AG09309 (cell line): ENCODE measurements at places on chromosomes 13 and 19.

GRCh38 chr19:15843203-15843893 lies 27.9 kb upstream of the OR10H1 start:
- DNase-seq, result no peak

GRCh38 chr13:53124623-53125022 lies 96.0 kb downstream of the OLFM4 start:
- DNase-seq, result no peak

GRCh38 chr13:40682449-40683240 lies 16.2 kb upstream of the FOXO1 start:
- DNase-seq, result no peak

DNA sequence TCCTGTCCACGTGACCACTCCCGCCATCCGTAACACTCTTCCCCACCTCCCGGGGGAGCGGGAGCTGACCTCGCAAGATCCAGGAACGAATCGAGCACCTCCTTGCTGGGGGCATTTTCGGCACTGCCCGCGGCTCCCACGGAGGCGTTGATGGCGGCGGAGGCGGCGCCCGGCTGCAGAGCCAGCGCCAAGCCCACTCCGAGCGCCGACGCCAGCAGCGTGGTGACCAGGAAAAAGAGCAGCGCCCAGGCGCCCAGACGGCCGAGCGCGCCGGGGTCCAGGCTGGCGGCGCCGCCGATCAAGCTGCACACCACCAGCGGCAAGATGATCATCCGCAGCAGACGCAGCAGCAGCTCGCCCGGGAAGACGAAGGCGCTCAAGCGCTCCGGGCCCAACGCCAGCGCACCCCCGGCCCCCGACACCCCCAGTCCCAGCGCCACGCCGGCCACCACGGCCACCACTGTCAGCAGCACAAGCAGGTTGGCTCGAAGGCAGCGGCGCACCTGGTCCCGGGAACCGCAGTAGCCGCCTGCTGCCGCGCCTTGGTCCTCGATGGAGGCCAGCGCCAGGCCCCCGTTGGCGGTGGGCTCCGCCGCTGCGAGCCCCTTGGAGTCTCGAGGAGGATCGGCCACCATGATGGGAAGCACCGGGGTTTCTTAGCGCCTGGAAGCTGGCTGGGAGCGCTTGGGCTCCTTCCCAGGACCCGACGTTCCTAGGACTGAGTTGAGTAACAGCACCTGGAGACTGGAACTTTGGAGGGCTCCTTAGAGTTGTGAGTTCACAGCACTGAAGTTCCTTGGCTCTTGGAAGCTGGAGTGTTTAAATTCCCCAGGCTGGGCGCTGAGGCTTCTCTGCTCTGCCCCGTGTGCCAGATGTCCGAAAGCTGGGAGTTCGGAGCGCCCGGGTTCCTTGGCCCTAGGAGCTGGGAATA lies 798 bp downstream of the SLC1A5 start:
- no peak for DNase-seq

- DNase-seq, result no peak
Measured at GRCh38 chr19:15696654-15697194, 23.8 kb downstream of the CYP4F12 start.

- peak; percentile 17 for DNase-seq
Measured at GRCh38 chr19:46713781-46714443, 3.0 kb downstream of the PRKD2 start.

GRCh38 chr19:15595069-15595468 lies 19.9 kb upstream of the CYP4F8 start:
- DNase-seq, result no peak

DNA sequence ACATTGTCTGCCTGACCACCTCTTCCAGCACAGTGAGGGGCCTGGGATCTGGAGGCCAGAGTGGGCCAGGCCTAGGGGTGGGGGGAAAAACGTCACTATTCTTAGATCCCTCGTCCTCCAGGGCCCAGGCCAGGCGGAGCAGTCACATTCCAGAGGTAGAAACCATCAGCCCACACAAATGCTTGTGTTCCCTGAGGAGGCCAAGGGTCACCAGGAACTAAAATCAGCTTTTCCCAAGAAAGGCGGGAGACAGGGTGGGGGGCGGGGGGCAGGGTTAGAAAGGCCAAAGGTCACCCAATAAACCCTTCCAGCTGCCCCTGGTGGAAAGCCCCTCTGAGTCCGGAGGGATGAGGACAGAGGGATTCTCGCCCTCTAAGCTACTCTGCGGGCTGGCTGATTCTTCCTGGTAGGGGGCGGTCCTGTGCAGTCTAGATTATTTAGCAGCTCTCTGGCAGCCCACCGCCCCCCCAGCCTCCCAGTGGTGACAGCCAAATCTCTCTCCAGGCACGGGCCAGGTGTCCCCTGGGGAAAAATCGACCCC lies 23.5 kb upstream of the CCL25 start:
- DNase-seq, result no peak

GRCh38 chr19:4391701-4392483 lies 8.5 kb downstream of the SH3GL1 start:
- DNase-seq, result no peak

DNA sequence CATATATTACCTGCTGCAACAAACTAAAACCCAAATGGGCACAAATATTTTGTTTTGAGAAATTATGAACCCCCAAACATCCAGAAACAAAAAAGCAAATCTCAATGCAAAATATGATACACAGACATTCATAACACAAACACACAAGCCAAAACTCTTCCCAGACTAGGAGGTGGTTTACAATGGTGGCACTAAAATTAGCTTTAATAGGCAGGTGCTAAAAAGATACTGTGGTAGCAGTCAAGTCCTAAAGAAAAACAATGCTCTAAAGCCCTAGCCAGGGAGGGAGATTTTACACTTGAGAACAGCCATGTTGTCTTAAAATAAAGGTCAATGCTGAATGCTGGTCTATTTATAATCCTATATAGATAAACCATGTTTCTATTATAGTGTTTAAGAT lies 65.0 kb downstream of the DOCK9 start:
- DNase-seq, result no peak

DNA sequence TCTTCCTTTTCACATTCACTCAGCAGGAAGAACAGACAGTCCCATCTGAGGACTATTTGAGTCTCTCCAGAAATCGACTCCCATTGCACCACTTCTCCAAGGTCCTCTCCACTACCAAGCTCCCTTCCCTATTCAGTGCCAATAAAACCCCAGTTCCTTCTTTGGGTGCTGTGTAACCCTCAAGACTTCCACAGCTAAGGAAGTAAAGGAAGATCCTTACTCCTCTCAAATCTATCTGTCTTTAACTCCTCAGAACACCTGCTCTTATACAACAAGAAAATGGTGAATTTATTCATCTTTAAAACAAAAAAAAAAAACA lies 29.2 kb upstream of the TM9SF2 start:
- no peak for DNase-seq

DNA sequence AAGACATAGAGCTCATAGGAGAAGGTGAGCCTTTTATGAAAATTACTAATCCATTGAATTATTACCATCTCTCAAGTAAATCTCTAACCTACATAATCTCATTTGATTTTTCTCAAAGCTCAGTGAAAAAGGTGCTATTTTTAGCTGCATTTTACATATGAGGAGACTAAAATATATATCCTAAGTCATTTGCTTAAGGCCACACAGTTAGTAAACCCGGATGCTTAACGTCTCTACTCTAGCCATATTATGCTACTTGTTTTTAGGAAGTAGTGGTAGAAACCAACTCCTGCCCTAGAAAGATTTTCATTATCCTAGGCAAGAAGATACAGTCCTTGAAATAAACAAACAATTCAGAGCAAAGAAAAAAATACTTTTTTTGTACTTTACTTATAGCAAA lies 108.9 kb downstream of the RBM26 start:
- no peak for DNase-seq

GRCh38 chr19:33298146-33298911 lies 4.0 kb downstream of the CEBPA start:
- DNase-seq, result no peak

DNA sequence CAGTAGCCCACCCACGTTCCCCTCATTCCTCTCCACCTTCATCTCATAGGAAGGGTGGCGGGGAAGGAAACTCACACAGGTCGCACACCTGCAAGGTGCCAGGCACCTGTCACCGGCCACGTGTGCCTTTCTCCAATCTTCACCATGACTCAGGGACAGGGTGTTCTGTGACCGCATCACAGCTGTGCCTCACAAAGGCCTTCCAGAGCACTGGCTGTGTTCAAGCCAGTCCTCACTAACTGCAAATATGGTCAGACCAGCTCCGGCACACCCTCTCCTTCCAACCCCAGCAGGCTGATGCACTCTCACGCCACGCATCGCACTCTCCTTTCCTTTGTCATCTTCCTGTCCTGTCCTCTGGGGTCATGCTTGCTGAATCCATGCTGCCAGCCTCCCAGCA lies 415.9 kb downstream of the IRS2 start:
- DNase-seq, result no peak

DNA sequence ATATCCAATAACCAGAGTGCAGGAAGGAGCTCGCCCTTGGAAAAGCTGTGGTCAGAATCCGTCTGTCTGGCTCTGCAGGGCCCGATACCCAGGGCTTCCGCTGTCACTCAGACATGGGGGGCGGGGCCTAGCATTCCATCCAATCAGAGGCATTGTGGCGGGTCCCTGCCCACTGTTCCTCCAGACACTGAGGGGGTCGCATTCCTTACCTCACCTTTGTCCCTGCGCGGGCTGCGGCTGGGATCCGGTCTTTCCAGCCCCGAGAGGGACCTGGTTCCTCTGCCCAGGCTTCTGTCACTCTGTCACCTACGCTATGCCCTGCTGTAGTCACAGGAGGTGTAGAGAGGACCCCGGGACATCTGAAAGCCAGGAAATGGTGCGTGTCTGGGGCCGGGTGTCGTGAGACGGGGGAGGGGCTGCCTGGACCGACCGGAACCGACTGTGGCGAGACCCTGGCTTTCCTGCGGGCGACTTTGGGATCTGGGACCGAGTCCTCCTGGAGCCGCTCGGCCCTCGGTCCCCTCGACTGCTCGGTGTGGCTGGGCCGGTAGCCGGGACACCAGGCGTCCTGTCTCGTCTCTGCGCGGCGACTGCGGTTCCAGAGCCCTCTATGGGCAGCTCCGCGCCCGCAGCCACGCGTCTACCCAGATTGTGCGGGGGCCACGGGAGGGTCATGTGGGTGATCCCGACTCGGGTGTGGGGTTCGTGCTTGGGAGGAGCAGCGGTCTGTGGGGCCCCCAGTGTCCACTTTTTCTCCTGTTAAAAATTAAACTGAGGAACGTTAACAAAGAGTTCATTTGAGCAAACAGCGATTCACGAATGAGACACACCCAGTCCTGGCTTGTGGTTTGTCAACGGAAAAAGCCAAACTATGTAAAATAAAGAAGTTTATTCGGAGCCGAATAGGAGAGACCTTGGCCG lies at the start of gene ZNF69:
ZNF69 (plus strand) TSS at position 172 of the 921 bp plus-strand sequence; CDS start at position 314, 142 bp downstream.
- DNase-seq, result no peak

DNA sequence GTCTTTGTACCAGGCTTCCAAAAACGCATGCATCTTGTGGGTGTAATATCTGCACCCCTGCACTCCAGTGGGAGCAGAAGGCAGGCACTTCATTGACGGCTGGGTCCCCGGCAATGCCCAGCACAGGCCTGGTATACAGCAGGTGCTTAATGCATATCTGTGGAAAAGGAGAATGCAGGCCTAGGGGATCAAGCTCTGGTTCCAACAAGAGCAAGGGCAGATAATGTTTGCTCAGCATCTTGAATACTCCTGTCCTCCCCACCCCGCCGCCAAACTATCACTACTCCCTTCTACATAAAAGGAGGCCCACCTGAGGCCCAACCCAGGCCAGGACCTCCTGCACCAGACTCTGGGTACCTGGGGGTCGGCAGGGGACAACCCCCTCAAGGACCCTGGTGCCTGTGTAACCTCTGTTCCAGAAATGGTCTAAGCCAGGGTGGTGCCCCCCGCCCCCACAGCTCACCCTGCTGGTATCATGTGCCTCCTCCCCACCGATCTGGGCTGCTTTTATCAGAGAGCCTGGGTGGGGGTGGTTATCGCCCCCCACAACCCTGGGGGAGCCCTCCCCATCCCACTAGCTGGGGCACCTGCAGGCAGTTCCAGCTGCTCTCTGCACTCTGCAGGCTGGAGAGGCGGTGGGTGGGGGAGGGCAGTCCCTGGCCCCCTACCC lies 4.8 kb downstream of the KLF16 start:
- no peak for DNase-seq

DNA sequence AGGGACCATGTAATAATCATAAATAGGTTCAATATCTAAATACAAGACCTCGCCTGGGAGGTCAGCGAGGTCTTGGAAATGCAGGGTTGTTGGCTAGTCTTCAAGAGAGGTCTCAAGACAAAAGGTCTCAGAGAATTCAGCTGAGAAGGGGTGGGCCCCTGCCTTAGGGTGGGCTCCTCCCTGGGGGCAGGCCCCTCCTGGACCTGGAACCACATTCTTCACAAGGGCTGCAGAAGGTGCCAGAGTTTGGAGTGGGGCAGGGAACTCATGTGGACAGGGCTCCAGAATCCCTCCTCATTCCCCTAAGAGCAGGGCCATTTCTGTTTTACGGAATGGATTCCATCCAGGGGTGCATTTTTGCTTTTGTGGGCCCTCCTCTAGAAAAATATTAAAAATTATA lies 10.2 kb downstream of the CEACAM18 start:
- no peak for DNase-seq

DNA sequence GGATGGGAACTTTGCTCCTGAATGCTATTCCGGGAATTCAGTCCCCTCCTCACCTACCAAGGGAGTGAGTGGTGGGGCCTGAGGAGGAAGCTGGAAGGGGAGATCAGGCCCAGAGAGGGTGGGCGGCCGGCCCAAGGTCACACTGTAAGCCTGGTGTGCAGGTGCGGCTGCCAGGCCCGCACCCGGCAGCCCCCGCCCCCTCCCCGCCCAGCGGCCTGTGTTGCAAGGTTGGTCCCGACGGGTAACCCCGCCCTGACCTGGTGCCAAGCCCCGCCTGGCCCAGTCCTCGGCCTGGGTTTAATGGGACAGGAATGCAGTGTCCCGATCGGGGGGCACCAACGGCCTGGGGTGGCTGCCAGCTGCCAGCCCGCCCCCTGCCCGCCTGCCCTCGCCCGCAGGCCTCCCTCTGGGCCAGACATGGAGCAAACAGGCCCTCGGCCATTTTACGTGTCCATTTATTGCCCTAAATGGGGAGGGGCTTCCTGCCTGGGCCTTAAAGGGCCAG lies 5.5 kb downstream of the ZBTB7A start:
- no peak for DNase-seq

GRCh38 chr19:55488986-55489710 lies 912 bp downstream of the SSC5D start:
- no peak for DNase-seq

DNA sequence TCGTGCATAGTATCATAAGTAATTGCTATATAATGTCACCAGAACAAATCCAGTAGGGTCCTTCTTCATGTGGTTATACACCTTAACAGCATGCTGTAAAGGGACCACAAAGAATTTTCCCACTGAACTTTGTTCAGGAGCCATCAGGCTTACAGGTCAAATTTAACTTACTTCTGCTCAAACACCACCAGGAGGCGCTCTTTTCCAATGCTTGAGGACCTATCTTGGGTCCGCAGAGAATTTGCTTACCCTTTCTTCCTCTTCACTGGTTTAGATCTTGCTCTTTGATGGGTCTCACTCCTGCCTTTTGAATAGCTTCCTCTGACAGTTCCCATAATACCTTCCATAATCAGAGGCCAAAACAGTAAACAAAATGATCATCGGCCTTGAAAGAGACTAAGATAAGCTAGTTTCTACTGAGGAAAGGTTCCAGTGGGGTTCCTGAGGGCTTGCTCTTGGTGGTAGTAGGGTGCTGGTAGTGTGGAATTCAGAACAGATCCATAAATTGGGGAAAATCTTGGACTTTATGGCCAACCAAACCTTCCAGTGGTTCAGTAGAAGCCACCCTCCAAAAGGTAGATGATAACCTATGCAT lies 37.4 kb downstream of the SCGB2B2 start:
- DNase-seq, result peak; percentile 47

- no peak for DNase-seq
Measured at GRCh38 chr13:67184247-67184646, 45.9 kb downstream of the PCDH9 start.

- DNase-seq, result no peak
Measured at GRCh38 chr19:8396563-8397203, 6.5 kb downstream of the RAB11B start.
